ENCODE measurements at places on chromosomes 4 and X.

DNA sequence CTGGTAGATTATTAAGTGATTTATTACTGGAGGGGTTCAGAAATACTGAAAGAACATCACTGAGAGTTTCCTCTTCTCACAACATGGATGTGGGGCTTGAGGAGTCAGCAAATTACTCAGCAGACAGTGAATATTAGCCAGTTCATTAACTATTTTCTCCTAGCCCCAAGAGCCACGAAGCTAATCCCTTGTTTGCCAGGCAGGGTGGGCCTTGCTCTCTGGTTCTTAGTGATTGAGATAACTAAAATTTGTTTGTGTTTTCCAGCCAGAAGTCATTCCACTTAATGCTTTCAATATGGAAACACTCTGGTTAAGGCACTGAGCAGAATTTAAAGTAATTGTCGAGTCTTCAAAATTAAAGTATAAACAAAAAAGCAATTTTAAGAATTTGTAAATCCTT is 40.1 kb upstream of the PASD1 start:
- DNase-seq: no peak

GRCh38 chrX:69362856-69363255 is 141.3 kb upstream of the NALF2 start:
- DNase-seq: no peak

DNA sequence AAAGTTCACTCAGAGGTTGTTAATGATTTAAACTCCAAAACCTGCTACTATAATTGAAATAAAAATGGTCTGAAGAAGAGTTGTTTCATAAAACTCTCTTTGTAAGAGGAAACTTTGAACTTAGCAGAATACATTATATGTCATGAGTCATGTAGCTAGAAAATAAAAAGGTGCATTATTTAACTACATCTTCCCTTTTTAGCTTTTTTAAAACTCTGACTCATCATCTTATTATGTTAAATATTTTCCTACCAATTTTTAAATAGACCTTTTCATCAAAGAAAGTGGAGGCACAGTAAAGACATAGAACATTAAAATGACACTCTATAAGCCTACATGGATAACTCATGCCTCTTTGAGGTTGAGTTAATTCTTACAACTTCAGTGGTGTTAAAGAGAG is 1.2 kb upstream of the ZNF827 start:
- DNase-seq: no peak

GRCh38 chr4:104766676-104767075 is 272.0 kb upstream of the CXXC4 start:
- DNase-seq: no peak

GRCh38 chrX:310621-311155 is 7.9 kb downstream of the GTPBP6 start:
- no peak for DNase-seq

DNA sequence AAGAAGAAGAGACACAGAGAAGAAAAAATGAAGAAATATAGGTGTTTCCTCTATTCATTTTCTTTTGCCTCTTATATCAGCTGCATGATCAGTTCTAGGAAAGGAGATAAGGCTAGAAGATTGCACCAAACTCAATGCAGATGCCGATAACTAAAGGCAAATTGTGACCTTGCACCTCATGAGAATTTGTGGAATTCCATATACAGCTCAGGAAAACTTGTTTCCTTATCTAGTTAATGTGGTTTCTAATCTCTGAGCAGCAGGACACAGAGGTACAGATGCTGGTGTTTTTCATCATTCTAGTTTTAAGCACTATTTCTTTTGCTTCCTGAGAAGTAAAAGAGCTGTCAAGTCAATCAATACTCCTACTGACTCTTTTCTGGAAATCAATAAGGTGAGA is 104.6 kb upstream of the NWD2 start:
- DNase-seq: no peak

DNA sequence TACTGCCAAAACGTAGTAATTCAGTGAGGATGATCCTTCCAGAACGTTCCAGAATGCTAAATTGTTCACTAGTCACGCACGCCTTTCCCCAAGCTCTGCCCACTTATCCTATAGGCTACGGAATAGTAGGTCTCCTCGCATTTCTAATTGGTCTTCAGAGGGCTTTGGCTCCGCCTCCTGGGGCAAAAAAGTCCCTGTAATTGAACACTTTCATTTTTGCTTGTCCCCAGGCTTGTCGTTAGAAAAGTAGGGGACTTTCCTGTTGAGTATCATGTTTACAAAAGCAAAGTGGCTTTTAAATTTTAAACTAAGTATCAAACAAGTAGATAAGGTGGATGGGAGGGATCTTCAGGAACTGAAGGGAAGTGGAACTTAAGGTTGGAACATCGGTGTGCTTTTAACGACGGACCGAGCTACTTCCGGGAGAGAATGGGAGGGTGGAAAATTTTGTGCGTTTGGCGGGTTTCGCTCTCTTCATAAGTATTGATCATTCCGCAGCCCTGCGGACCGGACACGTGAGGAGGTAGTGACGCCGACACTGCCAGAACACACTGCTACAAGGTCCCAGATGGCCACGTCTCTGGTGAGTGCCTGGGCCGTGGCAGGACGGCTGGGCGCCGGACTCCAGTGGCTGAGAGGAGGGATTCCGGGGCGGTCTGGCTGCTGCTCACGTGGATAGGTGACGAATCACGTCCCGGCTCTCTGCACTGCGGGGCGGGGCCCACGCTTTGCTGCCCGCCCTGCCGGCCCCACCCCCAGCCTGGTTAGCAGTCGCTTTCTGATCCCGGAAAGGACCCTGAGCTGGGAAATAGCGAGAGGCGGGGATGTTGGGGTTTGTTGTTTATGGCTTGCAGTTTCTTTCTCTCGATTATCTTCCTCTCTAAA is at the start of gene NXT2:
NXT2 (plus strand) TSS at position 406 of the 885 bp plus-strand sequence; CDS start at position 569, 163 bp downstream.
- peak; percentile 56 for DNase-seq

GRCh38 chrX:69088171-69088938 is 76.9 kb downstream of the PJA1 start:
- no peak for DNase-seq

- no peak for DNase-seq
Measured at GRCh38 chr4:20253283-20253734, 1.6 kb downstream of the SLIT2 start.

- DNase-seq: no peak
Measured at GRCh38 chr4:164997324-164997723, 19.9 kb upstream of the TRIM61 start.

- DNase-seq: no peak
Measured at GRCh38 chrX:43813319-43813718, 68.9 kb downstream of the MAOB start.

DNA sequence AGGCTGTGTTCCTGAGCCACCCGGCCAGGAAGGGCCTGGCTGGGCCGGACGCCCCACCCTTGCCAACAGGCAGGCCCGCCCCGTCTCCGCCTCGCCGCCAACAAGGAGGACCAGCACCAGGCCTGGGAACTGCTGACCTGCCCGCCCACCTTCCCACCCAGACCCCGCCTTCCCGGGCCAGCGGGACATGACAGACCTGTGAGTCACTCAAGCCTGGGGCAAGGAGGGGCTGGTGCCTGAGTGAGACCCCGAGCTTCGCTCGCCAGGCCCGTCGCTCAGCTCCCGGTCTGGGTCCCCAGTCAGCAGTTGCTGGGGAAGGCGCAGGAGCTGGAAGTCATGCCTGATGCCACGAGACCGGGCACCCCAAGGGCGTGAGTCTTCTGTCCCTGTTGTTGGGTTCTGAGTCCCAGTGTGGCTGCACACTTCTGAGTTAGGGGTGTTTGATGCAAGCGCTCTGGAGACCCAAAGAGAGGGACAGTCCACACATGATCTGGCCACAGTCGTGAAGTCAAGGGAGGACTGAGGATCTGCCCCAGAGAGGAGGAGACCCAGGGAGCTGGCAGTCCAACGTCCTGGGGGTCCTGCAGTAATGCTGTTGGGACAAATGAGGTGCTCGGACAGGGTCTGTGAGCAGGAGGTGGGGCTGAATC is at the start of gene DNASE1L1:
DNASE1L1 (minus strand) TSS at position 33 of the 650 bp plus-strand sequence. CDS start 3,686 bp downstream, outside the sequence.
- no peak for DNase-seq

All from epithelial cell of proximal tubule (primary cell).